Upper lobe of right lung (tissue), 1 donor: ENCODE measurements at places on chromosomes 6 and 20.

- DNase-seq = no peak
- H3K27ac ChIP-seq = no peak overlapping the region
- H3K4me1 ChIP-seq = peaks cover 6% of the 10 kb centered on the region
- no peaks in the 10 kb centered on the region for H3K27me3 ChIP-seq
Measured at GRCh38 chr20:44010162-44010704, 95.6 kb downstream of the TOX2 start.

- peaks cover 49% of the 10 kb centered on the region for H3K36me3 ChIP-seq
- DNase-seq = no peak
- H3K4me3 ChIP-seq = no peak overlapping the region
- no peaks in the 10 kb centered on the region for H3K4me1 ChIP-seq
Measured at GRCh38 chr6:117706504-117706903, 31.2 kb downstream of the NUS1 start.

DNA sequence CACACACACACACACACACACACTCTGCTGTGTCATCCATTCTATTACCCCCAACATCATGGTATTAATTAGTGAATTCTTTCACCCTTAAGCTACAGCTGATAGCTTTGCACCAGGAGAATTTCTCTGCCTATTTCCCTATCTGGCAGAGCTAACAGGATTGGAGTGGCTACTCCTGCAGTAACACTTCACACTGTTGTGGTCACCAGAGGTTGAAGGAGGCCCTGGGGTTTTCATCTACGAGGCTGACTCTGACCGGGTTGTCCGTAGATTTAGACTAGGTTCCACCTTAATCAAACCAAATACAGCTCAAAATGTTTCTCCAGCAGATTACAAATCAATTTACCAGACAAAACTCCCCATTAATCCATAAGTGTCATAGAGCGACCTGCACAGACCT is 69.2 kb upstream of the RIPOR2 start:
- H3K36me3 ChIP-seq = no peaks in the 10 kb centered on the region
- H3K27ac ChIP-seq = peak overlapping the region; percentile 94
- DNase-seq = no peak
- no peaks in the 10 kb centered on the region for H3K27me3 ChIP-seq
- no peak overlapping the region for H3K4me3 ChIP-seq

DNA sequence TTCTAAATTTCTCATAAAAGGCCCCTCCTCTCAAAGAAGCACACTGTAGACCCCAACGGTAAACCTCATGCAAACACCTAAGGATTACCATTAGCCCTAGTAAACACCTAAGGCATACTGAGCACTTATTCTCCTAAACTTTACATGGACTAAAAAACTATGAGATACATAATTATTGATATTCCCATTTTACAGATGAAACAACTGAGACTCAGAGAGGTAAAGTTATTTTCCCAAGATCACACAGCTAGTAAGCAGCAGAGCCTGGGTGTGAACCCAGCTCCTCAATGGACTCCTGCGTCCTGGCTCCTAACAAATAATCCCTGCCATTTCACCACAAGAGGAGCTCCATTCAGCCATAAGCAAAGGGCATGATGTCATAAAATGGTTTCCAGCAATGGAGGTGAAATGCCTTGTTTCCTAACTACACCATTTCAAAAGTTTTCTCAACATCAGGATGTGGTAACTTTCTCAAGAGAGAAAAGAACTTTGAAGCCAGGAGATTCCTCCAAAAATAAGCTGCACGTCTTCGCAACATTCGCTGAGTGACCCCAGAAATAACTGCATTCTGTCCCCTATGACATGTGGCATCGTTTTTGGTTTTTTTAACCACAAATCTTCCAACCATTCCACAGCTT is 4.1 kb downstream of the ATP9A start:
- H3K27ac ChIP-seq = no peak overlapping the region
- no peaks in the 10 kb centered on the region for H3K4me1 ChIP-seq
- no peak for DNase-seq

DNA sequence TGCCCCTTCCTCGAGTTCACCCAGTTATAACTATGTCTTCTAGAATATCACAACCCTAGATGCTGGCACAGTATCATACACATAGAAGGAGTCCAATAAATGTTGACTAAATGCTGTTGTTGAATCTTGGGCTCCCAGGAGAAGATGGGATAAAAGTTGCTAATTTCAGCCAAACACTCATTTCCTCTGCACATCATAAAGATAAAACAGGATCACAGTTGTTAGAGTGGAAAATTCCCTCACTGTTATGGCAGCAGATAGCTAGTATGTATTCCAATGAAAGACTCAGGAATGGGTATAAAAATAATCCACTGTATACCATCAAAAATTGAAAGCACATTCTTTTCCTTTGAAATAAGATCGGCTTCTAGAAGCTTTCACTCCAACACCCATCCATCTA is 294.9 kb upstream of the TSHZ2 start:
- H3K36me3 ChIP-seq = no peaks in the 10 kb centered on the region
- H3K4me1 ChIP-seq = no peaks in the 10 kb centered on the region
- DNase-seq = no peak
- no peaks in the 10 kb centered on the region for H3K27me3 ChIP-seq
- no peak overlapping the region for H3K27ac ChIP-seq

DNA sequence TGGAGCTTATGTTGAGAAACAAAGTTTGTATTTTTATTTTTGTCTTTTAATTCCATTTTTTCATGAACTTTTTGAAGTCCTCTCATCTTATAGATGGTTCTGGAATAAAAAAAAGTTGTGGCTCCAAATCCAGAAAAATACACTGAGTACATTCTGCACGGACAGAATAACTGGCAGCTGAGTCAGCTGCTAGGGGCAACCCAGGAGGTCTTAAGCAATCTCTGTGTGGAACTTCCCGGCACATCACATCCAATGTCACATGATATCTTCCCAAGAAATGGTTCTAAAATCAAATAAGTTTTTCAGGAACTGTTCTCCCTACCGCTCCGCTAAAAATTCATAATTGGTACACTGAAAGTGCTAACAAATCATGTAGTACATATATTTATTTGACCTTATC is 29.8 kb downstream of the SLC13A3 start:
- no peak for DNase-seq
- H3K27ac ChIP-seq = no peak overlapping the region
- no peaks in the 10 kb centered on the region for H3K27me3 ChIP-seq
- H3K4me3 ChIP-seq = no peak overlapping the region

DNA sequence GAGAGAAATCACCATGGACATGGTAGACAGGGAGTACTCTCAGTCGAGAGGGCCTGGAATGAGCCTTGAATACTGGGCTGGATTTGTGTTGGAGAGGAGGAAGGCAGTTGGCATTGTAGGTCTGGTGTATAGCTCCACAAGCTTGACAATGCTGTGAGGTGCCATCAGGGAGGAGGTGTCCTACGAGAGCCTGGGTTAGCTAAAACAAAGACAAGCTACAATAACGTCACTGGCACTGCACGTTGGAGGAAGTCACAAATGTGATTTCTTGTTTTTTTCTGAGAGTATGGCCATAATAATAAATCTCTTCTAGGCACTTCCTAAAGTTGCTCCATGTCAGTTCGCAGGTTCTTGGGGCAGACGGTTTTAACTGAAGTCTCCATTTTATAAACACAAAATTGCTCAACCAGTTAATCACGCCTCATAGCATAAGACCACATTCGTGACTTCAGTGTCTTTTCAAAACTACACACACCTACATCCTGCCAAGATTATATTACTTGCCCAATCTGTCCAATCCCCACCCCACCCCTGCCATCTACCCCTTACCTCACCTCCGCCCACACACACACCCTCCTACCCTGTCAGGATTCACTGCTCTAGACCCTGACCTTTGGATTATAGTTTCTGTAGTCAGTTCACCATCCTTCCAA is 4.4 kb upstream of the HLA-DMB start:
- peaks cover 33% of the 10 kb centered on the region for H3K4me1 ChIP-seq
- H3K36me3 ChIP-seq = no peaks in the 10 kb centered on the region
- no peak for DNase-seq
- no peaks in the 10 kb centered on the region for H3K27me3 ChIP-seq
- H3K4me3 ChIP-seq = no peak overlapping the region

GRCh38 chr6:12171717-12172116 is 118.4 kb upstream of the EDN1 start:
- H3K27ac ChIP-seq = no peak overlapping the region
- H3K4me1 ChIP-seq = no peaks in the 10 kb centered on the region
- no peaks in the 10 kb centered on the region for H3K36me3 ChIP-seq
- DNase-seq = no peak

GRCh38 chr20:58647796-58648501 is 3.1 kb upstream of the STX16 start:
- H3K27me3 ChIP-seq = no peaks in the 10 kb centered on the region
- DNase-seq = peak; percentile 8
- H3K36me3 ChIP-seq = no peaks in the 10 kb centered on the region
- peaks cover 4% of the 10 kb centered on the region for H3K4me1 ChIP-seq
- H3K27ac ChIP-seq = no peak overlapping the region

GRCh38 chr6:2410656-2411380 is 165.4 kb upstream of the GMDS start:
- no peaks in the 10 kb centered on the region for H3K36me3 ChIP-seq
- no peak overlapping the region for H3K27ac ChIP-seq
- no peak overlapping the region for H3K4me3 ChIP-seq
- H3K4me1 ChIP-seq = no peaks in the 10 kb centered on the region

- H3K4me1 ChIP-seq = peaks cover 8% of the 10 kb centered on the region
- H3K4me3 ChIP-seq = no peak overlapping the region
- no peaks in the 10 kb centered on the region for H3K36me3 ChIP-seq
- no peaks in the 10 kb centered on the region for H3K27me3 ChIP-seq
- no peak overlapping the region for H3K27ac ChIP-seq
- no peak for DNase-seq
Measured at GRCh38 chr6:22145823-22146677, 150.8 kb downstream of the PRL start.

- no peaks in the 10 kb centered on the region for H3K27me3 ChIP-seq
- H3K4me1 ChIP-seq = no peaks in the 10 kb centered on the region
- DNase-seq = no peak
Measured at GRCh38 chr6:20952699-20953474, 418.6 kb downstream of the CDKAL1 start.

- H3K27ac ChIP-seq = no peak overlapping the region
- H3K4me1 ChIP-seq = no peaks in the 10 kb centered on the region
- no peaks in the 10 kb centered on the region for H3K36me3 ChIP-seq
- no peaks in the 10 kb centered on the region for H3K27me3 ChIP-seq
- no peak overlapping the region for H3K4me3 ChIP-seq
- DNase-seq = no peak
Measured at GRCh38 chr20:49395183-49395582, 87.3 kb downstream of the KCNB1 start.

- no peaks in the 10 kb centered on the region for H3K36me3 ChIP-seq
- no peak overlapping the region for H3K27ac ChIP-seq
- no peaks in the 10 kb centered on the region for H3K4me1 ChIP-seq
- H3K27me3 ChIP-seq = no peaks in the 10 kb centered on the region
Measured at GRCh38 chr6:29509239-29509638, 21.5 kb upstream of the MAS1L start.

- H3K36me3 ChIP-seq = no peaks in the 10 kb centered on the region
- H3K4me1 ChIP-seq = peaks cover 14% of the 10 kb centered on the region
- no peaks in the 10 kb centered on the region for H3K27me3 ChIP-seq
- no peak for DNase-seq
- H3K27ac ChIP-seq = no peak overlapping the region
Measured at GRCh38 chr6:47044397-47044796, 2.3 kb upstream of the ADGRF1 start.
